ENCODE measurements at places on chromosomes 12 and 14.

DNA sequence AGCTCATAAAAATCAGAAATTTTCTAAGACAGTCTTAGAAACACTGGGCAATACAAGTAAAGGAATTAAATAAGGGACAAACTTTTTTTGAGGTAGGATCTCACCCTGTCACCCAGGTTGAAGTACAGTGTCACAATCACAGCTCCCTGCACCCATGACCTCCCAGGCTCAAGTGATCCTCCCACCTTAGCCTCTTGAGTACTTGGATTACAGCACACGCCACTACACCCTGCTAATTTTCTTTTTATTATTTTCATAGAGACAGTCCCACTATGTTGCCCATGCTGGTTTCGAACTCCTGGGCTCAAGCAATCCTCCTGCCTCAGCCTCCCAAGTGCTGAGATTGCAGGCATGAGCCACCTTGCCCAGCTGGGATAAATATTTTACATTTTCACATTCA is 90.3 kb downstream of the USP15 start:
- no peak for DNase-seq

DNA sequence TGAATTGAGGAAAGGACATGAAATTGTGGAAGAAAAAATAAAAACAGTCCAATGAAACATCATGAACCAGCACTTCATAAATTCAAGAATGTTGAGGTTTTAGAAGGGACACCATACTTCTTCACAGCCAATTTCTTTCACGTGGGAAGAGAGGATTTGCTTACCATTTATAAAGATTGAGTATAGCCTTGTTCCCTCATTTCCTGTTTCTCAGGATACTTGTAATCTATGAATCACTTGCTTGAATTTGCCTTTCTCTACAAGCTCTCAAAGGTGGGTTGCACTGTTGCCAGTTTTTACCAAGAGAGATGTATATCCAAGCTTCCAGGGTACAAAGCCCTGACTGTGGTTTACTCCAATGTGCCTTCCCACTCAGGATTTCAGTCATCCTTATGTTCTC is 116.1 kb downstream of the DUSP6 start:
- DNase-seq, result no peak

DNA sequence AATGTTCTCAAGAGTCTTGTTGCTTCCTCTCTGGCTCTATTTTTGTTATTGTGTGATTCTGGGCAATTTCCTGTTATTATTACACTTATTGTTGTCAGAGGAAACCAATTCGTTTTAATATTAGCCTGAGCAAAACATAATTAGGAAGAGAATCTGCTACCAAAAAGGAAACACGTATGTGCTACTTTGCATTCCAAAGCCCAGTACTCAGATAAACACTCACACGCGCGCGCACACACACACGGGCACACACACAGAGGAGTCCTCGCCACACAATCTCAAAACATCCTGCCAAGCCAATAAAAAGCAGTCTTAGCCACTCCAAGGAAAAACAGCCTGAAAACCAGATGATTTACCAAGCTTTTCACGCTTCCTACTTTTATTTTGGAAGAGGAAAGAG is 400.7 kb downstream of the NUAK1 start:
- DNase-seq, result no peak

- DNase-seq, result no peak
Observed at GRCh38 chr12:124855275-124855957, 8.2 kb downstream of the SCARB1 start.

GRCh38 chr12:78340406-78340805 is 509.7 kb downstream of the NAV3 start:
- no peak for DNase-seq

DNA sequence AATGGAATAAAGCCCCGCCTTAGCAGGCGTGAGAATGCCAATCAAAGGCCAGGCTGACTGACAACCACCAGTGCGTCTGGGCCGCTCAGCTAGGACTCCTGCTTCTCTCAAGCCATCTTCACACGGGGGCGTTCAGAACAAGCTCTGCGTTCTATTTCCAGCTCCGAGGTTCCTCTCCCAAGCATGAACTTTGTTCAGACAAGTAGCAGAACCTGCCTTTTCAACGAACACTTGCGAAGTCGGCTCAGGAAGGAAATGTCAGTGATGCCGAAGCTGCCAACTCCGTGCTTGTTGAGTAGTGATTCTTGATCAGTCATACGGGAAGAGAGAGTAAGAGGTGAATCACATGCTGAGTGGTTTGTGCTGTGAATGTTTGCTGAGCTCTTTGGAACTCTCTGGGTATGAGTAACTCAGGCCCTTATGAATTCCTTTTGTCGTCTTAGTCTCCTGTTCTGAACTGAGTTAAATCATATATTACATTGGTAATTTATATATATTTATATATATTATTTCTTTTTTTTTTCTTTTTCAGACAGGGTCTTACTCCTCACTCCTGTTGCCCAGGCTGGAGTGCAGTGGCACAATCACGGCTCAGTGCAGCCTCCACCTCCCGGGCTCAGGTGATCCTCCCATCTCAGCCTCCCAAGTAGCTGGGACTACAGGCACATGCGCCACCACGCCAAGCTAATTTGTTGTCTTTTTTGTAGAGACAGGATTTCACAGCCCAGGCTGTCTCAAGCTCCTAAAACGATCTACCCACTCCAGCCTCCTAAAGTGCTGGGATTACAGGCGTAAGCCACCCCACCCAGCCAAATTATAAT is 29.4 kb upstream of the BCL7A start:
- no peak for DNase-seq

DNA sequence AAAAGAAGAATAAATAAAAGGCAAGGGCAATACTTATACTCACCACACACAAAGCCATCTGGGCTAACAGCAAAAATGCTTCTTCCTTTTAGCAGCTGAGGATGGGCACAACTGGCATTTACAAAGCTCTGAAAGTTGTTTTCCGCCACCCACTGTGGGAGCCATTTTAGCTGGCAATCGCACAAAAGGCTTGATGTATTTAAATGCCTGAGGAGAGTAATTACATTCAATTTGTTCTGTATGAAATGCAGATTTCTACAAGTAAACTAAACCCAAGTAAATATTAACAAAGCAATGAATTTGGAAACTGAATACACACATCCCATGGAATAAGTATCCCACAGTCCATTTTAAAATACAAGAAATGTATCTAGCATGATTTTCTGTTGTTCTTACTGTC is 37.5 kb downstream of the LRIG3 start:
- DNase-seq, result no peak
